ENCODE measurements at places on chromosomes 1 and 21.

GRCh38 chr21:29096218-29097015, 23.0 kb upstream of the CCT8 start:
- DNase-seq = no peak

GRCh38 chr1:88284066-88284465, 400.0 kb upstream of the PKN2 start:
- no peak for DNase-seq

GRCh38 chr1:234721476-234722269, 111.7 kb upstream of the IRF2BP2 start:
- no peak for DNase-seq

- no peak for DNase-seq
Measured at GRCh38 chr1:7929637-7930036, 11.0 kb downstream of the TNFRSF9 start.

- no peak for DNase-seq
Measured at GRCh38 chr1:164443836-164444235, 115.1 kb upstream of the PBX1 start.

GRCh38 chr1:207578796-207579435, 66.0 kb upstream of the CR1L start:
- DNase-seq = no peak

DNA sequence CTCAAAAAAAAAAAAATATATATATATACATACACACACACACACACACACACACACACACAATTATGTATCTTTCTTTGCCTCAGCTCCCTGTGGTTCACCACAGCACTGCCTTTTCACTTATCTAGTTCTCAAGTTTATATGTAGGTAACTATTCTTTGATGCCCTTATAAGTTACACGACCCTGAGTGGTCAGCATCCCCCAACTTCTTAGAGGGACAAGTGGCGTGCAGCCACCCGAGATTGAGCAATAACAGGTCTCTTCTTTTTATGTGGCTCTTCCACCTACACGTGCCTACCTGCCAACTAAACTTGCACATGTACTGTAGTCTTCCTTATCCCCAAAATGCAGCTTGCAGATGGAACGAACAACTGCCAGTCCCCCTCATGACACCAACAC, 120.8 kb downstream of the GABPA start:
- DNase-seq = no peak

DNA sequence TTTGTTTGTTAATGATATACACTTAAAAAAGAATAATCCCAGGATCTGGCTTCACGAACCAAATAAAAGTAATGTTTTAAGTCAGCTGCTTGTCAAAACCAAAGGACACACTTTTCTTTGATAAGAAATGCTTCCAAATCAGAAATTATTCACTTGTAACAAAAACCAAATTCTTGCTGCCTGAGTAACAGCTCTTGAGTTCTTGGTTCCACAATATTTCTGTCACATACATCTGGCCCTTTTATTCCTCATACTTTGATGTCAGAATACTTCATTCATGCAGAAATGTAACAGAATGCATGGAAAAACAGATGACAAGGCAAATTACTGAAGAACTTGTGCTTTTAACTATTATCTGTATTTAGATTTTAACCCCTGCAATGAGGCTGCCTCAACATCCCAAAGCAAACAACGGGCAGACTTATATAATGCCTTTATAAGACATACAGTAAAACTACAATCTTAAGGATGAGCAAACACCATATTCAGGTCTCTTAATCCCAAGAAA, 1.5 kb downstream of the VAMP4 start:
- no peak for DNase-seq

DNA sequence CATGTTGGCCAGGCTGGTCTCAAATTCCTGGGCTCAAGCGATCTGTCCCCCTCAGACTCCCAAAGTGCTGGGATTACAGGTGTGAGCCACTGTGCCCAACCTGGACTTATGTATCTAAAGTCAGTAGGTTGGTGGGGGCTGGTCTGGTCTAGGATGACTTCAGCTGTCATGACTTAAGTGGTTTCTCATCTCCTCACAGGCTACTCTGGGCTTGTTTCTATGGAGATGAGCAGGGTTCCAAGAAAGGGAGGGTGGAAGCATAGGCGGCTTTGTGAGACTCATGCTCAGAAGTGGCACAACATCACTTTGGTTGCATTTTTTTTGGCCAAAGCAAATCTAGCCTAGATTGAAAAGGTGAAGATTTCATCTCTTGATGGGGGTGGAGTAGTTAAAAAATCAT, 115.9 kb upstream of the IVNS1ABP start:
- DNase-seq = no peak

DNA sequence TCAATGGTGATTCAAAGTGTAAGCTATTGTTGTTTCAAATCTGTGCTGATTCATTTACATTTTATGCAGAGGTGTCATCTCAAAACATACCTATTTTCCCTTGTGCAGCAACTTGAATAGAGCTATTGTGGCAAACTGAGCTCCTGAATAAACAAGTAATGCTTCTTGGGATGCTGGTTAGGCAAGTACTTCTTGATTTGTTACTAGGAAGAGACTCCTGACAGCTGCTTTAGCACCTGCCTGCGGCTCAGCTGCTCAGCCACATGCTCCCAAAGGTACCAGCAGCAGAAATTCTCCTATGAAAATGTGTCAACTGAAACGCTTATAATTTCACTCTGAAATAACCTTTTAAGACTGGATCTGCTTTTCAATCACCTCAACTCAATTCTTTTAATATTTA, 352.3 kb downstream of the RYR2 start:
- DNase-seq = no peak

Data from DND-41 (cell line).